ENCODE measurements at places on chromosomes 6 and 20.

GRCh38 chr6:107611094-107611810 lies 121.3 kb downstream of the SOBP start:
- DNase-seq, result no peak

DNA sequence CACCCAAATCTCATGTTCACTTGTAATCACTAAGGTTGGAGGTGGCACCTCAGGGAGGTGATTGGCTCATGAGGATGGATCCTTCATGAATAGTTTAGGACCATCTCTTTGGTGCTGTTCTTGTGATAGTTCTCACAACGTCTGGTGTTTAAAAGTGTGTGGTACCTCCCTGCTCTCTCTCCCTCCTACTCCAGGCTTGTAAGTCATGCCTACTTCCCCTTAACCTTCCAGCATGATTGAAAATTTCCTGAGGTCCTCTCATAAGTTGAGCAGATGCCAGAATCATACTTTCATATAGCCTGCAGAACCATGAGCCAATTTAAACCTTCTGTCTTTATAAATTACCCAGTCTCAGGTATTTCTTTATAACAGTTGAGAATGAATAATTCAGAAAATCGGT lies 16.6 kb downstream of the HLA-A start:
- DNase-seq, result no peak

DNA sequence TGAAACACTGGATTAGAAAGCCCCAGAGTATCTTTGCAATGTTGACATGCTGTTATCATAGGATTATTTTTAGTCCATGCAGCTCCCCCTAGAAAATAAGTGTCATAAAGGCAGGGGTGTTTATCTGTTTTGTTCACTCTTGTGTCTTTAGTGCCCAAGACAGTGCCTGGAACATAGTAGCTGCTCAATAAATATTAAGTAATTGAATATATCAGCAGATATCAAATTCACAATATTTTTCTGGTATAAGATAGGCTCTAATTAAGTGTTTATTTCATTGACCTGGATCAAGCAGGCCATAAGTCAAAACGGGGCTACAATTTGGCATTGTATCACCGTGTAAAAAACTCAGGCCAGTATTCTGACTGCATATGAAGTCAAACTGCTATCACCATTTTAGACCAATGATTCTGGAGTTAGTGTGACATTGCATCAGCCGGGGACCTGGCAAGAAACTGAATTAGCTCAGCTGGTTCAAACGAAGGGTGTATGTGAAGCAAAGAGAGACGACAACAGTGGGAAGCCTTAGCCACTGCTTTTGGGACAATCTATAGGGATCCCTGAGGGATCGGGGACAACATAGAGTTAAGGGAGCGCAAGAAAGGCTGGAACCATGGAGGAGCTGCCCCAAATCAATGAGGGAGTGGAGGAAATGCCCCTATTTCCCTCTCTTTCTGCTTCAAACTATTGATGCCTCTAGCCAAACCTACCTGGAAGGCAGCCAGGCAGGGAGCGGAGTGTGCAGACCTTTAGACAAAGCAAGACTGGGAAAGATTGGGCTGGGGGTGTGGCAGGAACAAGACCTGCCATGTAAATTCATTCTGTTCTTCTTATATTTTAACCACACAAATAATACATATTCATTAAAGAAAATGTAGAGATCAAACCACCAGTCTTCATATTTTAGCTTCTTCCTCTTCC lies 112.2 kb downstream of the PLEKHG1 start:
- DNase-seq, result no peak

- no peak for DNase-seq
These were observed 30.6 kb downstream of the ADGRF4 start for GRCh38 chr6:47729019-47729418.

DNA sequence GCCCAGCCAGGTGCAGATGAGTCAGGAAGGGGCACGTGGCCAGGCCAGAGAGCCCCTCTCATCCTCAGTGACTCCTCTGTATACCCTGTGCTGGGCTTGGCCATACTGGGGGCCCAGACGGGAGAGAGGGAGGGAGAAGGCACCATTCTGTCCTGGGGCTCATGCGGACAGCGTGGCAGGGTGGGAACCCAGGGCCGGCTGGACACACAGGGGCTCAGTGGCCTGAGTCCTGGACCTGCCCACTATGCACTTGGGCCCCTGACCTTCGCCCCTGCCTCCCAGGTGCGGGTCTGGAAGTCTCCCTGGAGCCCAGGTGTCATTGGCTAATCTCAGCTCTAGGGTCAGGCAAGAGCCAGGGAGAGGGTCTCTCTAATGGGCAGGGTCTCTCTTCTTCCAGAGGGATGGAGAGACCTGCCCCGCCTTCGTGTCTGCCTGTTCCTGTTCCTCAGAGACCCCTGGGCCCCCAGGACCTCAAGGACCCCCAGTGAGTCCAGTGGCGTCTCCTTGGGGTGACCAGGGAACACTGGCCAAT lies 27.7 kb downstream of the COL20A1 start:
- DNase-seq, result no peak

DNA sequence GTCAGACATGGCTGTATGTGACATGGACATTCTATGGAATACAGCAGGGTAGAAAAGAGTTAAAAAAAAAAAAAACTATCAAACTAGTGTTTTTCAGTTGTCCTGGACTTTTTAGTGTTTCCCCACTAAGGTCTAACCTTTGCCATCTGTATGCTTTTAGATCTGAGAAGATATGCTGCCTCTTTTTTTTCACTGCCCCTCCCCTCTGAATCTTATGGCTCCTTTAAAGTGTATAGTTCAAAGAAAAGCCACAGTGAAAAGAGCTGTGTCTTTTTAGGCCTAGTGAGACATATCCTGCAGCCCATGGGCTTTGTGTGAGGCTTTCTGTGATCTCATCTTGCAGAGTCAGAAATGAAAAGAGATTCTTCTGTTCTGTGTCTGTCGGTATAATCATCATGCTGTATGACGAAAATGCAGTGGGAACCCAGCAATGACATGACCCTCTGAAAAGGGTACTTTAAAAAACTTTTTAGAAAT lies 29.3 kb downstream of the ADGRG6 start:
- DNase-seq, result peak; percentile 69

DNA sequence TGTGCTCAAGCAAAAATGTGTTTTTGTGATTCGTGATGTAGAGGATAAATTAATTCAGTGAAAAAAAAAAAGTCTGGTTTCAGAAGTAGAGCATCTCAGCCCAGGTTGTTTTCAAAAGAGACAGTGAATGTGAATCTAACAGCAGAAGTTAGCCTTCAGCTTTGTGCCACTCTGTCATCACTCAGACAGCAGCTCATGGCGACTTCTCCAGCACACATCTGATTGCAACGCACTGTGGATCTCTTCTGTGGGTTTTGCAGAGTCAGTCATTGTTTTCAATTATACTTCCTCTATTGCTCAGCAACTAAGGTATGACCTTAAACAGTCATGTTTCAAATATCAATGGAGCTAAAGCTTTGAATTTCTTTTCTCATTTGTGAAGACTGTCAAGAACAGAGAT lies 335.5 kb upstream of the POU3F2 start:
- peak; percentile 54 for DNase-seq

DNA sequence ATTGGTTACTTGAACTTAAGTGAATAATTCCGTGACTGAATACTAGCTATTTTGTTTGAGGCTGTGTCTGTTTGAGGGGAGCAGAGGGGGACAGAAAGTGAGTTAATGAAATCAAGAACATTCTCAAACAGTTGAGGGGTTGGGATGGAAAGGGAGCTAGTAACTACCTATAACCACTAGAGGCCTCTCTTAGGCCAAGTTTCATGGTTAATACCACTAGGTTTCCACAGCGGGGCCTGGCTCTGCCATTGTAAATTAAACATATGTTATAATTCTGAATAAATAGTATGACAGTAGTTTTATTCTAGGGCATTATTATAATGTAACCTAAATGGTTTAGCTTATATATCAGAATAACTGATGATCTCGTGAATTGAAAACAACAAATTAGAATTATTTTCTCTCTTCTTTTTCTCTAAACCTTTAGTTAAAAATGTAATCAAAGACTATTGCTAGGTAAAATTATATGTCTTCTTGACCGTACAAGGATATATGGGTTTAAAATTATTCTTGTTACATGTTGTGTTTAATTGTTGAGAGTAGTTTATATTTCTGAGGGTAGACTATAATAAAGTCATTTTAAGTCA lies 108.1 kb downstream of the BCKDHB start:
- DNase-seq, result peak; percentile 75

GRCh38 chr6:20117474-20117873 lies 94.8 kb downstream of the MBOAT1 start:
- DNase-seq, result peak; percentile 8

- DNase-seq, result no peak
These were observed 16.5 kb upstream of the TBCC start for GRCh38 chr6:42762426-42762859.

- peak; percentile 53 for DNase-seq
These were observed 146.5 kb upstream of the ZNF217 start for GRCh38 chr20:53739799-53740785.

GRCh38 chr6:1820714-1821113 lies 211.0 kb downstream of the FOXC1 start:
- no peak for DNase-seq

DNA sequence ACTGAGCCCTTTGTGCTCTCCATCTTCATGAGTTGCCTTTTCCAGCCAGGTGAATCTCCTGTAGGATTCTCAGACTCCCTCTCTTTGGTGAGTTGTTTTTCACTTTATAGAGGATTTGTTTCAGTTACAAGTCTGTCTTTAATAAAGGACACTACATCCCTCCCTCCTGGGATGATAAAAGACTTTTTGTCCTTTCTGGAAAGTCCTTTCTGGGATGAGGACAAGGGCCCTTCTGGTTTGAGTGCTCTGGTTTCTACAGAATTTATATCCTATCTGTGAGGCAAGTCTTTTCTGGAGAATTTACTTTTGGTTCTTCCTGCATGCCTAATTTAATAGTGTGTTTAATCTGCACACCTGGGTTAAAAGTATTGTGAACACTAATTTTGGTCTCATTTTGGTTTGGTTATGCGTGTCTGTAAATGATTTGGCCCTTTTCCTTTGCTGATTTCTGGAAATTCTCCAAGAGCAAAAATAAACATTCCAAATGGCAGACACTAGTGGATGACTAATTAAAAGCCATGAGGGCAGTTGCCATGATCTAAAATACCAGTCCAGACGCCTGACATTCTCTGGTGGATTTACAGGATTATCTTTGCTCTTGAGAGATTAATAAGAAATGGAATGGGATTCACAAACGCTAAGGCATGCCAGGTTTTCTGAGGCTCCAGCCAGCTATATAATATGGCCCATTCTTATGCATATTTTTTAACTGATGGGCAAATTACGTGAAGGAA lies 44.8 kb downstream of the TCP11 start:
- DNase-seq, result peak; percentile 95

DNA sequence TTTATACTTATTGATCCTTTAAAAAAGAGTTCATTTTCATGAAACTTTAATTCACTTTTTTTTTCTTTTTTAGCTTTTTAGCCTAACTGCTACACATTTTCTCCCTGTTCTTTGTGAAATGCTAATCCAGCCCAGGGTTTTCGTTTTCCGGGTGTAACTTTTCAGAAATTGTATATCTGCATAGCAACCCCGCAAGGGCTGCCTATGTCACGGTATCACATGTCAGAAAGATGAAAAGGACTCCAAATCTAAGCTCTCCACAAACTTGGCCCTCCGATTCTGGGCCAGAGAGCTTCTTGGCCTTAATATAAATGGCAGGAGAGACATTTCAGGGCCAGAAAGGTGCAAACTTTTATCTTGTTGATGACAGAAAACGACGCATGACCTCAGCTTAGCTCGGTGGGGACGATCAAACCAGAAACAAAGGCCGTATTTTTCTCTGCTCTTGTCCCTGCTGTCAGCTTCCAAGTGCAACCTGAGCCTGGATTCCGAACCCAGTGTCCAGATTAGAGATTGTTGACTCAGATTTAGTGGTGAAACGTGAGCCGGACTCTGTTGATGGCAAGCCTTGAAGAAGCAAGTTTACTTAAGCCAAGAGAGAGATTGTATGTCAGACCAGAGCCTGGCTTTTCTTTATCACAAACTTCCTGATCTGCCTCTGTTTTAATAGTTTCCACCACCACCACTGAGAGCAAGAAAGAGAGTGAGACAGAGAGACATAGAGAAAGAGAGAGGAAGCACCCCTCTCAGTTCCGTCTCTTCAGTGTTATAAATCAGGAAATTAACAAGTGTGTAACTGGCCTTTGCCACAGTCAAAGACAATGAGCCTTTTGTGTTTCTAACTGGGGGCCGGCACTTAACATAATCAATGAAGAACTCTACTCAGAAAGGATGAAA lies 157.8 kb downstream of the SCML4 start:
- no peak for DNase-seq

GRCh38 chr6:12826584-12826983 lies 110.0 kb downstream of the PHACTR1 start:
- DNase-seq, result no peak

DNA sequence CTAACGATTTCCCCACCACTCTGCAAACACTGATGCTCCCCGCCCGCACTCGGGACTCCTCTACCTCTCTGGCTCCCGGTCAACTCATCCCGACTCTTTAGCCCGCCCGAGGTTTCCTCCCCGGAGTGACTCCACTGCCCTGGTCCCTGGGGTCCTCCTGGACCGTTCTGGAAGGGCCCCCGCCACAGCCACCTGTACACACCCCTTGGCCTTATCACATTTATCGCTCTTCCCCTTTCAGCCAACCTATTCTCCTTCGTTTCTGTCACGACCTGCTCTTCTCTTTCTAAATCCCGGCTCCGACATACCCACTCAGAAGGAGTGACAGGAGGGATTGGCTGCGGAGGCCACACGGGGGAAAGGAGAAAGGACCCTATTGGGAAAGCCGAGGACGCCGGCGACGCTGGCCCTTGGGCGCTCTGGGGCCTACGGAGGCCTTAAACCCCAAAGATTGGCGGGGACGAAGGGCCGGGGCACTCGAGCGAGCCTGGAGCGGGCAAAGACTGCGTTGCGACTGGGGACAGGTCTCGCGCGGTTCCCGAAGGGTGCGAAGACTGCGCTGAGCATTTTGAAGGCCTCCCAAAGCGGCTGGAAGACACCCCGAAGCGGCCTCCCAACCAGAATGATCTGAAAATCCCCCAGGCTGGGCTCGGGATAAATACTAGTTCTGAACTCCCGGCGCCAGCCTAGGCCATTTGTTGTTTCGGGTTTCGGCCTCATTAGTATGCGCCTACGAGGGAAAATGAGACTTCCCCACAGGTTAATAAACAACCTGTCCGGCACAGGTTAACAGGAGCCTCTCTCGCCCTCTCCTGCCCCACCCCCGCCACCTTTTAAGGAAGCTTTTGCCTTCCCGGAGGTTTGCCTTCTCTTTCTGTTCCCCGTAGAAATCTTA lies 9.2 kb downstream of the SIM1 start:
- no peak for DNase-seq

GRCh38 chr20:33320006-33320405 lies 37.0 kb downstream of the BPIFB1 start:
- DNase-seq, result no peak
